ENCODE measurements at places on chromosomes 4 and X.

DNA sequence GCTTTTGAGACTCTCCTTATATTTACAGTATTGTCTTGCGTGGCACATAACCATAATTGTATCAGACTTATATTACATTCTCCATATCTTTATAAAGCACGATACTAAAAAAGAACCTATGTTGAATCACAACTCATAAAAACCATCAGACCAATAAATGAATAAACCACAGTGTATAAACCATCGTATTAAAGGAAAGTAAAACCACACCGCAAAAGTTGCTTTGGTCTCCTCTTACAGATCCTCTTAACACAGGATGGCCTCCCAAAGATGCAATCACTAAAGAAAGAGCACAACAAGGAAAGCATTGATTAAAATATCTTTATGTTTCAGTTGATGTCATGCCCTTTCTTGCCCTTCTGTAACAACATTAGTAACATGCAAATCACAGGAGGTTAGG is 437.9 kb downstream of the AFF2 start:
- no peak for DNase-seq

GRCh38 chr4:81921751-81922159 is 450.0 kb upstream of the RASGEF1B start:
- DNase-seq, result no peak

GRCh38 chr4:28879178-28879577 is 1841.0 kb upstream of the PCDH7 start:
- no peak for DNase-seq

DNA sequence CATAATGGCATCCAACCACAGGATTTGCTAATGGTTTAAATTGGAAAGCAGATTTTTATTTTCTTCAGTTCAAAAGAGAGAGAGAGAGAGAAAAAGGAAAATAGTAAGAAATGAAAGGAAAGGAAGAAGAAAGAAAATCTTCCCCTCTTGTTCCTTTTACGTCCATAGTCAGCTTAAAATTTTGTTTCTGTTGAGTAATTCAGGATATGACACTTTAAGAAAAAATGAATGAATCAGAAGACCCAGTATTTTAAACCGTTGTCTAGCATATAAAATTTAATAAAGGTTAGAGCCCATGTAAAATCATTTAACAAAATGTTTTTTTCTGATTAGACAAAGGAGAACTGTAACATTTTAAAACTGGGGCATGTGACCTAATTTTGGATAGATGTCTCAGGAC is 391.8 kb upstream of the EPHA5 start:
- no peak for DNase-seq

DNA sequence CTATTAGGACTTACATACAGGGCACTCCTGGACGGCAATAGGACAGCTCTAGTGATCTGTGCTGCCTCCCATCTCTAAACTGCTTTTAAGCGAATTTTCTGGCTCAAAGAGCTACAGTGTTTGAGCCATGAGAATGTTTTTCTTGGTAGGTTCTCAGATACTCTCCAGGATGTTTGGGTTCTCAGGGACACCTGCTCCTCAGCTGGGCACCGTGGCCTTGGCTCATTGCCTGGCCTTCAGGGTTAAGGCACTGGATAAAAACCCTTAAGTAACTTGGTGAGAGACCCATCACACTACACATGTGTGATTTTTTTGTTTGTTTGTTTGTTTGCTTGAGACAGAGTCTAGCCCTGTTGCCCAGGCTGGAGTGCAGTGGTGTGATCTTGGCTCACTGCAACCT is 38.5 kb upstream of the HERC5 start:
- no peak for DNase-seq

DNA sequence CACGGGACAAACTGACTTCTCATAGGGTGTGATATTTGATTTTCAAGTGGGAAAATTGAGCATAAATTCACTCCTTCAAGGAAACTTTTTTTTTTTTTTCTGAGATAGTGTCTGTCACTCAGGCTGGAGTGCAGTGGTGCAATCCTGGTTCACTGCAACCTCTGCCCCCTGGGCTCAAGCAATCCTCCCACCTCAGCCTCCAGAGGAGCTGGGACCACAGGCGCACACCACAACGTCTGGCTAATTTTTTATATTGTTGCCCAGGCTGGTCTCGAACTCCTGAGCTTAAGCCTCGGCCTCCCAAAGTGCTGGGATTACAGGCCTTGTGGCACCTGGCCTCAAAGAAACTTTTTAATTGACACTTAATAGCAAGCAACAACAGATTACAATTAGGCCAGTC is 13.8 kb downstream of the CLDN34 start:
- no peak for DNase-seq

GRCh38 chrX:41789374-41789773 is 65.4 kb downstream of the GPR82 start:
- no peak for DNase-seq

GRCh38 chr4:181330654-181331201 is 912.5 kb upstream of the TENM3 start:
- DNase-seq, result no peak

GRCh38 chr4:171118091-171118490 is 695.1 kb upstream of the GALNTL6 start:
- DNase-seq, result no peak

GRCh38 chrX:72094894-72095293 is 36.8 kb downstream of the RTL5 start:
- no peak for DNase-seq

GRCh38 chrX:17374619-17375366 is at the start of gene NHS:
Gene NHS (plus strand): TSS chrX:17375200. CDS start chrX:17375758, 558 bp downstream.
- DNase-seq, result no peak

- no peak for DNase-seq
Measured at GRCh38 chr4:111537871-111538270, 607.4 kb upstream of the FAM241A start.

DNA sequence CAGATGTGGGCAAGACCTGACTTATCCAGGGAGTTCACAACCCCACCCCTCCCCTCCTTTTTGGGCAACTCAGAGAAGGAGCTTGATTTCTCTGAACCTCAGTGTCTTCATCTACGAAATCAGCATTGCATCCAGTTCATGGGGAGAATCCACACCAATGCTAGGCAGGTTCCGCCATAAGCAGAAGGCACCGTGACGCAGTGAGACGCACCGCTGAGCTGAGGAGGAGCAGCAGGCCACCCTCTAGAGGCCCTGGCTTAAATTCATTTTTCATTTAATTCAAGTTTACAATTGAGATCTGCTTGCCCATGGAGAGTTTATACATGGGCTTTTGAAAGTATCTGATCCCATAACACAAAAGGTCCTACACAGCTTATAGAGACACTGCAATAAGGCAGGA is 55.7 kb downstream of the CPZ start:
- DNase-seq, result no peak

DNA sequence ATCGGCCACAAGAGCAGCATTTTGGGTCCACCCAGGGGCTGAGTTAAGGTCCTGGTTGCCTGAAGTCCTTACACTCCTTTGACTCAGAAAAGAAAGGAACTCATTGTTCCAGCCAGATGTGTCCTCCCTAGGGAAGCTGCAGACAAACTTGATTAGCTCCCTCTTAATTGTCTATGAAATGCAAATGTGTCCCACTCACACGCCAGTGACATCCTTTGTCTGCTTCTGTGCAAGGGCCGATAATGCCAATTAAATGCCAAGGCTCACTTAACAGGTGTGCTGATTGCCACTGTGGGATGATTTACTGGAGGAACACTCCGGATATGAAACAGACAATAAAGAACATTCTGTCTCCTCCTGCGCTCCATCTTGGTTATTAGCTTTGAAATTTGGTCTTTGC is 332.9 kb upstream of the CPEB2 start:
- no peak for DNase-seq

- no peak for DNase-seq
Measured at GRCh38 chrX:18598413-18598812, 73.5 kb downstream of the RS1 start.

DNA sequence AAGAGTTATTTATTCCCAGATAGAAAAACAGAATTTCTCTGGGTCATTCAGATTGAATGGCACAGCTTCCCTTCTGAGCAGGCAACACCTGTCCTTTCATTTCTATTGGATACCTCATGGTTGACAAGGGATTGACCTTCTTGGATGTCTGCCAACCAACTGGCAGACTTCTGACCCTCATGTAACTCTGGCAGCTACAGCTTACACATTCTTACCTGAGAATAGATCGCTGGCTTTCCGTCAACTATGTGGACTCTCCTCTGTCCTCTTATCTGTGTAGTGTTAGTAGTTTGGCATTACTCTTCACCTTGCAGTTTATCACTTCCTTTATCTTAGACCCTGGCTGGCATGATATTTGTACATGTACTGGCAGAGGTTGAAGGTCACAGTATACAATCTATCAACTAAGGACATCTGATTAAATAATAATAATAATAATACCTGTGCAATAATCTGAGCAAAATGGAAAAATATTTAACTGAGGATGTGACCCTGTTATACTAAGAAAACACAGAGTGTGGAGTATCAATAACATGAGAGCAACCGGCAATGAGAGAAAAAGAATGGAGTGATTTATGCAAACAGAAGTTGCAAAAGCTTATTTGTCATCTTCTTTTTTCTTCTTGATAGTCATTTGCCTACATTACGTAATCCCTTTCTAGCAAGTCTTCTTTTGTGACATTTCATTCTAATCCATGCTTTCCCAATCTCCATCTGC is 1118.2 kb downstream of the ARAP2 start:
- no peak for DNase-seq
